Thoracic aorta (tissue), 2 donors: ENCODE measurements at places on chromosomes 4 and X.

DNA sequence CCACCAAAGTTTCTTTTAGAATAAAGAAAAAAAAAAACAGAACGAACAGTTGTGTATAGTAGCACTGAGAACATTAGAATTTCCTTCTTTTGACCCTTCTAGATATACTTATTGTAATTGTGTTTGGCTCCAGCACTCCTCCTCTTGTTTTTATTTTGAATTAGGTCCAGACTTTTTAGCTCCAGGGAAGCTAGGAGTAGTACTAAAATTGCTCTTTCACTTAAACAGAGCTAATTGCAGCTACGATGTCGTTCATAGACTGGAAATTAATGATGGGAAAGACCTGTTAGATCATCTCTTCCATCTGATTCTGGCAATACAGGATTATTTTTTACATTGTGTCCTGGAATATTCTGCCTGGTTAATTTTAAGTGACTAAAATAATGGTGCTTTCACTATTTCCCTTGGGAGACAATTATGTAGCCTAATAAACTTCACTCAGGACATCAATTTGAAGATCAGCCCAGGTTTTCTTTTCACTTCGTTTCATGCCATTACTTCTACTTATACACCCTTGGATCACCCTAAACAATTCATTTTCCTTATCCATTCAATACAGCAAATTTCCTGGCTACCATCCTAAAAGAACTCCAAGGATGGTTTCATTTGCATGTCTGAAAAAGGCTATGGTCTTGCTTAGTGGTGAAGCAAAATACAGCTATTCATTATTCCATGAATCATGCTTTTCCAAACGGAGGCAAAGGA is 480.8 kb upstream of the TECRL start:
- no peaks in the 10 kb centered on the region for H3K36me3 ChIP-seq
- no peaks in the 10 kb centered on the region for H3K27me3 ChIP-seq
- no peak overlapping the region for H3K4me3 ChIP-seq
- no peak for DNase-seq
- no peak overlapping the region for H3K27ac ChIP-seq
- no peaks in the 10 kb centered on the region for H3K4me1 ChIP-seq

GRCh38 chrX:12955882-12956703 is 18.8 kb upstream of the TMSB4X start:
- DNase-seq, result no peak
- H3K36me3 ChIP-seq, result no peaks in the 10 kb centered on the region

DNA sequence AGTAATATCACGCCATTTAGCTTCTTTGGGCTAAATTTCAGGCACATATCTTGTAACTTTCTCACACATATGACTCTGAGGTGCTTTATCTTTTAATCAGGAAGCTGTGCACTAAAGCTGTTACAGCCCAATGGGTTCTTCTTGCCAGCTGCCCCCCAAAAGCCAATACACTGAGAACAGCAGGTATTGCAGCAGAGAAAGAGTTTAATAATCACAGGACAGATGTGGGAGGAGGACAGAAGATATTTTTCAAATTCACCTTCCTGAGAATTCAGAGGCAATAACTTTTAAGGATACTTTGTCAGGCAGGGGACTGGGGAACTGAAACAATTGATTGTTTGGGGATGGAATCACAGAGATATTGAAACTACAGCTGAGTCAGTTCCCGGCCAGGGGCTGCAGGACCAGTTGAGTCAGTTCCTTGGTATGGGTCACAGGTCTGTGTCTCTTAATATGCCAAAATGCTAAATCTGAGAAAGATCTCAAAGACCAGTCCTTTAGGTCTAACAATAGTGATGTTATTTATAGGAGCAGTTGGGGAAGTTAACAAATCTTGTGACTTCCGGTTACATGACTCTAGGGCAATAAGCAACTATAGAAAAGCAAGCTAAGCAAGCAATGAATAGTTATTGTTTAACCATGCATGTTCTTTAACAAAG is 28.1 kb downstream of the DDIT4L start:
- no peak for DNase-seq

GRCh38 chrX:133869270-133869669 is 116.1 kb downstream of the GPC3 start:
- H3K27me3 ChIP-seq, result no peaks in the 10 kb centered on the region
- H3K4me1 ChIP-seq, result no peaks in the 10 kb centered on the region
- no peak overlapping the region for H3K27ac ChIP-seq
- no peak for DNase-seq
- no peak overlapping the region for H3K4me3 ChIP-seq

- H3K27me3 ChIP-seq, result no peaks in the 10 kb centered on the region
- H3K4me1 ChIP-seq, result no peaks in the 10 kb centered on the region
- no peak overlapping the region for H3K27ac ChIP-seq
- DNase-seq, result no peak
- H3K36me3 ChIP-seq, result no peaks in the 10 kb centered on the region
- H3K4me3 ChIP-seq, result no peak overlapping the region
Measured at GRCh38 chrX:6660567-6661264, 125.8 kb upstream of the VCX3A start.

DNA sequence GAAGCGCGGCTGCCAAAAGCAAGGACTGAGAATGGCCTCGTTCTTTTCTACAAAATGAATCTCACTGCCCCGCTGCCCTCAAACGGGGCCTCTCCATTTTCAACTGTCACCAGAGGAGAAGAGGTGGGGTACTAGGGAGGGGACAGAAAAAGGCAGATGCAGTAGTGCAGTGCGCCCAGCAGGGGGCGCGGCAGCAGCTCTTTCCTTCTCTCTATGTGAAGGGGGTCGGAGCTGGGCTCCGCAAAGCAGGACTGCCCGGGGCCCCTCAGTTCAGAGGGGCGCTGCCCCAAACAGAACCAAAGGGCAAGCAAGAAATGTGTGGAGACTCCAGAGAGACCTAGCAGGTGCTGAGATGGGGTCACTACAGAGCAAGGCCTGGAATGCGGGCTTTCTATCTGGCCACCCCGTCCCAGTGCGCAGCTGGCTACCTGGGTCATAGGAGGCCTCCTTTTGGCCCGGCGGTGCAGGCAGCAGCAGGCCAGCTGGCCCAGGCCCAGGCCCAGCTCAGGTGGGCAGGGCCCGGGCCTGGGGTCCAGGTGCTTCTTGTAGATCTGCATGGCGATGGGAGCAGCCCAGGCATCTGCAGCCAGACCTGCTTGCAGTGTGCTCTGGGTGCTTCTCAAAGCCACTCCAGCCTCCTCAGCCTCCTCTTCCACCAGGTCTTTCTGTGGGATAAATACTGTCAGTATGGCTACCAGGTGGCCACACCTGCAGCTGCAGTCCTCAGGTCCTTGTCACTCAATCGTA is 5.9 kb downstream of the IRAK1 start:
- H3K27me3 ChIP-seq, result no peaks in the 10 kb centered on the region
- H3K4me3 ChIP-seq, result no peak overlapping the region
- no peak overlapping the region for H3K27ac ChIP-seq

DNA sequence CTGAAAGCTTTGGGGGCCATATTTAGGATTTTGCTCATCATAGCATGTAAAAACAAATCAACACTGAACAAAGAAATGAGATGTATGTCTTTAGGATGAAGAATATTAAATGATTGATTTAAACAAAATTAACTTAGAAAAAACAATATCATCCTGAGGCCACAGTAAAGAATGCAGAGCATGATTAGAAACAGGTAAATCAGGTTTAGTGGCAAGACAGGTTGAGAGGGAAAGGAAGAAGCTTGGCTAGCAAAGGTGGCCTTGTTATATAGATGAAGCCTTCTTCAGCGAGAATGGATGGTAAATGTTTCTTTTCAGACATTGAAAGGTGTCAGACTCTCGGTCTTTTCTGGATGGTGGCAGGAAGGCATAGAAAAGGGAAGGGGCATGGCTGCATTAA is 11.9 kb upstream of the MAGEB16 start:
- H3K4me1 ChIP-seq, result no peaks in the 10 kb centered on the region
- no peak overlapping the region for H3K4me3 ChIP-seq
- no peak for DNase-seq
- no peaks in the 10 kb centered on the region for H3K36me3 ChIP-seq

DNA sequence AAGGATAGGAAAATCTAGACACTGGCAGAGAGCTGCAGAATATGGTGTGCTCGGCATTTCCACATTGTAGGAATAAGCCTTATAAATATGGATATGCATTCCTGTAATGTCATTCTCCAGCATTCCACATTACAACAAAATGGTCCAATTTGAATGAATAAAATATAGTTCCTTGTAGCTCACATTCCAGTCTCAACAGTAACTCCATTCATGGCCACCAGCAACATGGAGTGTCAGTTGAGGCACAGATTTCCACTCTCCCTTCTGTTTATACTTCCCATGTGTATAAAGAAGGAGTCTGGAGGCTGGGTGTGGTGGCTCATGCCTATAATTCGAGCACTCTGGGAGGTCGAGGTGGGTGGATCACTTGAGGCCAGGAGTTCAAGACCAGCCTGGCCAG is 84.5 kb downstream of the AASDH start:
- no peak overlapping the region for H3K4me3 ChIP-seq
- H3K27ac ChIP-seq, result no peak overlapping the region
- DNase-seq, result no peak
- H3K4me1 ChIP-seq, result peaks cover 6% of the 10 kb centered on the region
- H3K36me3 ChIP-seq, result no peaks in the 10 kb centered on the region
- H3K27me3 ChIP-seq, result no peaks in the 10 kb centered on the region

- no peak for DNase-seq
- no peaks in the 10 kb centered on the region for H3K27me3 ChIP-seq
- H3K27ac ChIP-seq, result no peak overlapping the region
- no peaks in the 10 kb centered on the region for H3K4me1 ChIP-seq
Measured at GRCh38 chrX:45083314-45083713, 117.4 kb downstream of the DIPK2B start.
